Right atrium auricular region (tissue), 2 donors: ENCODE measurements at places on chromosomes 6 and 20.

DNA sequence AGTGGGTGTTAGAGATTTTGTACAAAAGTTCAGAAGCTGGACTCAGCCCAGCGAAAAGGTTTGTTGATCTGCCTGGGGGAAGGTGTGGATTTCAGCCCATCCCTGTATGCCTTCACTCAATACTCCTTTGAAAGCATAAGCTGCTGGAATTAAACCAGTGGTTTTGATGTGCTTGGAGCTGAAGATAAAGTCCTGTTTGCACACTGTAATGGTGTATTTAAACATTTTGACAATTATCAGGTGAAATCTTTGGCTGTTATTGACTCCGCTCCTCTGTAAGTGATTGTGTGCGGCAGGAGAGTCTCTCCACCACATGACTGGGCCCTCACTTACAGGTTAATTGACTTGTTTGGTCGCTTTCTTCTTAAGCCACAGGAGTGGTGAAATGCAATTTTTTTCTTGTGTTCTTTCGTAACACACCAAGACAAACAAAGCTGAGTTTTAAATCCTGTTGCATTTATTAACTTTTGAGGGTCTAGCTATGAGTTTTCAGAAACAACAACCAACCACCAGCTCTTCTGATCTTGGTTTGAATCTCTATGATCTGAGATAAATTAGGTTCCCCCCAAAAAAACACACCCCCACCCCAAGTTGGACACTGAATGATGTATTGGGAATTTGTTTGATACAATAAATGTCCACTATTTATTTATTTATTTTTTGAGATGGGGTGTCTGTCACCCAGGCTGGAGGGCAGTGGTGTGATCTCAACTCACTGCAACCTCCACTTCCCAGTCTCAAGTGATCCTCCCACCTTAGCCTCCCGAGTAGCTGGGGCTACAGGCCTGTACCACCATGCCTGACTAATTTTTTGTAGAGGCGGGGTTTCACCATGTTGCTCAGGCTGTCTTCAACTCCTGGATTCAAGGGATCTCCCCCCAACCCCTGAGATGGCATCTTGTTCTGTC lies 46.3 kb upstream of the NCOA3 start:
- DNase-seq = no peak
- H3K36me3 ChIP-seq = no peaks in the 10 kb centered on the region
- no peaks in the 10 kb centered on the region for H3K27me3 ChIP-seq

GRCh38 chr20:12591949-12592470 lies 416.8 kb upstream of the SPTLC3 start:
- no peak overlapping the region for H3K4me3 ChIP-seq
- no peak overlapping the region for H3K27ac ChIP-seq
- no peak for DNase-seq
- no peaks in the 10 kb centered on the region for H3K27me3 ChIP-seq
- H3K4me1 ChIP-seq = no peaks in the 10 kb centered on the region

DNA sequence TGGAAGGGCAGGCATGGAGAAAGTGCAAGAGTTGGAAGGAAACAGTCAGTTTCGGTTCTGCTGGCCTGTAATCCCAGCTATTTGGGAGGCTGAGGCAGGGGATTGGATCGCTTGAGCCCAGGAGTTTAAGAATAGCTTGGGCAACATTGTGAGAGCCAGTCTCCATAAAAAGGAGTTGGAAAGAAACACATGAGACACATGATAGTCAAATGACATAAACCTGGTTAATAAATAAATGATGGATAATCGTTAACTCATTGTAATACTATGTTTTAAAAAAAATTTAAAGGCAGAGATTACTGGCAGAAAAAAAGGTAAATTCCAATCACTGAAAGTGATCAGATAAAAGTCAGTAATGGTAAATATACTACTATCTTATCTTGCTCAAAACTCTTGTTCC lies 37.2 kb upstream of the PHACTR1 start:
- no peaks in the 10 kb centered on the region for H3K4me1 ChIP-seq
- H3K36me3 ChIP-seq = no peaks in the 10 kb centered on the region
- H3K27ac ChIP-seq = no peak overlapping the region

- peak overlapping the region; percentile 71 for H3K27ac ChIP-seq
- H3K27me3 ChIP-seq = no peaks in the 10 kb centered on the region
- H3K4me1 ChIP-seq = no peaks in the 10 kb centered on the region
- no peak for DNase-seq
- H3K4me3 ChIP-seq = no peak overlapping the region
- H3K36me3 ChIP-seq = peaks cover 51% of the 10 kb centered on the region
Measured at GRCh38 chr20:34744340-34744739, 40.2 kb downstream of the TP53INP2 start.

DNA sequence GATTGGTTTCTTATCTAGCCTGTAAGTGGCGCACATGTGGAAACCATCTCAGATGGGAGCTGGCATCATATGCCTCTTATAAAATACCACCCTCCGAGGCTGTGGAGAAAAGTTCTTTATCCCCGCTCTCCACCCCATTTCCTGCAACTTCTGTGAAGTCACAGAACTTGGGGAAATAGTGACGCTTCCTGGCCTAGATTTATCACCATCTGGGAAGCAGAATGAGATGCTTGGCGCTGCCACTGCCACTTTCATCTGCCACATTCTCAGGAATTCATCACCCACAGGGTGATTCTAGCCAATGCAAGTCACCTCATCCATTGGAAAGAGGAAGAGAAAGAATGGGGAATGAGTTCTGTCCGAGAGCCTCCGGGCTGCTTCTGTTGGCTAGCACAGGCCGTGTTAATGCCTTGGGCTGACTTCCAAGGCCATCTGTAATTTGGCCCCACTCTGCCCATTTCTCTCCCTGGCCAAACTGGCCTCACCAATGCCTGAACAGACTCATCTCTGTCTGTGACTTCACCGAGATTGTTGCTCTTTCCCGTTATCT lies 148.8 kb upstream of the SOX4 start:
- H3K4me1 ChIP-seq = no peaks in the 10 kb centered on the region
- no peak for DNase-seq
- no peaks in the 10 kb centered on the region for H3K36me3 ChIP-seq
- no peak overlapping the region for H3K4me3 ChIP-seq
- H3K27me3 ChIP-seq = no peaks in the 10 kb centered on the region
- H3K27ac ChIP-seq = no peak overlapping the region

DNA sequence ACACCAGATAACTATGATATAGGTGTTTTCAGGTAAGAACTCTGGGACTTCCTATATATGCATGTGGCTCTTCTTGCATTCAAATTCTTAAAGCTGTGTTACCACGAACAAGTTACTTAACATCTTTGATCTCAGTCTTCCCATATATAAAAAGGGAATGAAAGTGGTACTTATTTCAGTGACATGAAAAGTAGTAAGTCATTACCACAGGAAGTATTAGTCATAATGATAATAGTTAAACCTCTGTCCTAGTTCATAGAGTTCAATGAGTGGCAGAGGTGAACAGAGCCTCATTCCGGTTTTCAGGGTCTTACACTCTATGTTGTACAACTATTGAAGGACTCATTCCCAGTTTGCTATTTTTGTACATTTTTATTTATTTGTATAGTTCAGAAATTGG lies 237.0 kb downstream of the NKAIN2 start:
- no peaks in the 10 kb centered on the region for H3K4me1 ChIP-seq
- no peaks in the 10 kb centered on the region for H3K36me3 ChIP-seq
- no peak for DNase-seq
- H3K27me3 ChIP-seq = no peaks in the 10 kb centered on the region
- no peak overlapping the region for H3K27ac ChIP-seq
- H3K4me3 ChIP-seq = no peak overlapping the region

DNA sequence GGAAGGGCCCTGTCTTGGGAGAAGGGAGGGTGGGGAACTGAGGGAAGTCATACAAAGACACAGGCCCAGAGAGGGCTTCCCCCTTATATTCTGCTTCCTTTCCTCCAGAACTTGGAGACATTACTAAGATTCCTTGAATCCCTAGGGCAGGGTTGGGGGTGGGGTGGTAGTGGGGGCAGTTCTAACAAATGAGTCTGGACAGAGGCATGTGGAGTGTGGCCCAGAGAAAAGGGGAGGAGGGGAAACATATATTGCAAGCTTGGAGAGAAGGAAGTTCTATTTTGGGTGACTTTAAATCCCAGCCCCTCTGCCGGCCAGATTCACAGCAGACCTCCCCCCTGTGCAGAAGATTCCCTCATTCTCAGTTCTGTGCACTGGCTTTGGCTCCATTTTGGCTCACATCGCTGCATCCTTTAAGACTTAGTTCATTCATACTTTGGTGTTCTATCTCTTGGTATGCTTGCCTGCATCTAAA lies 43.7 kb downstream of the DAAM2 start:
- no peaks in the 10 kb centered on the region for H3K36me3 ChIP-seq
- H3K27ac ChIP-seq = no peak overlapping the region
- H3K27me3 ChIP-seq = no peaks in the 10 kb centered on the region
